Stimulated activated naive CD4-positive, alpha-beta T cell treated with Interleukin-2 at 50 U/mL for 16 hours (primary cell): ENCODE measurements at places on chromosomes 7 and 10.

DNA sequence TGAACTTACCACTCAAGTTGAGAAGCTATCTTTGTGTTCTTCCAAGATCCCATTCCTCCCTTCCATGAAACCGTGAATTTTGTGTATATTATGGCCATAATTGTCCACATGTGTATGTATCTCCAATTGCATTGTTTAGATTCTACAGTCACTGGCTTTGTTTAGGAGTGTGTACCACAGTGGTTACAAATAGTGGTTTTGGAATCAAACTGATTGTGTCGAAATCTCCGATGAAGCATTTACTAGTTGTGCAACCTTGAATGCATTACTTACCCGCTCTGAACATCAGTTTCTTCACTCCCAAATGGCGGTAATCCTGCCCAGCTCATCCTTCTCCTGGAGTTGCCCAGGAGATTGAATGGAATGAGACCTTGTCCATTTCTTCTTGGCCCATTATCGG lies 145.0 kb upstream of the ZNF32 start:
- DNase-seq = no peak

GRCh38 chr10:32367793-32368453 lies 21.0 kb upstream of the EPC1 start:
- peak; percentile 70 for DNase-seq

- DNase-seq = no peak
Observed at GRCh38 chr7:105126436-105126975, 112.5 kb downstream of the KMT2E start.

DNA sequence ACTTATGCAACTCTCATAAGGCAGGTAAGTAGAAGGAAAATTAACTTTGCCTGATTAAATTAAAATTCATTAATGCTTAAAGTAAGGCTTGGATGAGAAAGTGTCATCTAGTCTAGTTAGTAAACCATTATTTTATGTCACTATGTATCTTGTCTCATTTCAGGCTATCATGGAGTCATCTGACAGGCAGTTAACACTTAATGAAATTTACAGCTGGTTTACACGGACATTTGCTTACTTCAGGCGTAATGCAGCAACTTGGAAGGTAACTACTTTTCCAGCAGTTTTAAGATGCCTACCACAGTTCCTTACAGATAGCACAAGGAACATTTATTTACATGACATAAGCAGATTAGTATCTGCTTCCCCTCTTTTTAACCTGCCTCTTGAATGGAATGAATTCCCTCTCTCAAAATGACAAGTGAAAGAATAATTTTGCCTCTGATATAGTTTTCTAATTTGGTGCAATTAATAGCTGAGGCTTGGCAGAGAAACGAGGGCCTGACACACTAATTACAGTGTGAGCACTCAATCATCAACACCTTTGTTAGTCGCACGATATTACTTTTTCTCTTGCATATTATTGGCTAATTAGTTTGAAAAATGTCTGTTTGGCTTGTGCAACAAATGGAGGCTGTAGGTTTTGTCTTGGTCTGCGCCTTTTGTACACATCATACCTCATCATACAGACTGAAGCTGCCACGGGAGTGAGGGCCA lies 245.0 kb downstream of the FOXP2 start:
- no peak for DNase-seq

DNA sequence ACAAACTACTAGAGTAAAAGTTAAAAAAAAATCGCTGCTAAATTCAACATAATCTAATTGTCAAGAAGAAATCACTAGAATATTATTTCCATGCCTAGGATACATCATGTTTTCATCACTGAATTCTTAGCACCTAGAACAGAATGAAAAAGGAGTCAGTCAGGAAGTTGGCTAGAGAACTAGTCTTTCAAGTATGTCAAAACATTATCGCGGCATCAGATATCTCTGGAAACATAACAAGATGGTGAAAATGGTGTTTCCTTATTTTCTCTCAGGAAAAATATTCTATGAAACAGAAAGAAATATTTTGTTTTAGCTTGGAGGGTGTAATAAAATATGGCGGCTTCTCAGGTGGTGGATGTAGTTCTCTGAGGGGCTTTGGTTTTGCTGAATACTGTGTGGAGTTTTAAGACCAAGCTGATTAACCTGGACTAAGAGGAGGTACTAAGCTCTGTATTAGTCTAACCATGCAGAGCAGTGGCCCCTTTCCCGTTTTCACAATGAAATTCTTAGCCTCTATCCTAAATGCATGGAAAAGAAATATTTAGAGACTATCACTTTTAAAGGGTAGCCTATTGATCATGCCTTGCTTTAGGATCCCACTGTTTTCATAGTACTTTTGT lies 205.6 kb downstream of the MDFIC start:
- DNase-seq = no peak

GRCh38 chr10:109698882-109699664 lies 224.2 kb downstream of the XPNPEP1 start:
- no peak for DNase-seq

GRCh38 chr10:19917751-19918478 lies 101.7 kb downstream of the PLXDC2 start:
- no peak for DNase-seq
